ENCODE measurements at places on chromosomes 3 and 15.

DNA sequence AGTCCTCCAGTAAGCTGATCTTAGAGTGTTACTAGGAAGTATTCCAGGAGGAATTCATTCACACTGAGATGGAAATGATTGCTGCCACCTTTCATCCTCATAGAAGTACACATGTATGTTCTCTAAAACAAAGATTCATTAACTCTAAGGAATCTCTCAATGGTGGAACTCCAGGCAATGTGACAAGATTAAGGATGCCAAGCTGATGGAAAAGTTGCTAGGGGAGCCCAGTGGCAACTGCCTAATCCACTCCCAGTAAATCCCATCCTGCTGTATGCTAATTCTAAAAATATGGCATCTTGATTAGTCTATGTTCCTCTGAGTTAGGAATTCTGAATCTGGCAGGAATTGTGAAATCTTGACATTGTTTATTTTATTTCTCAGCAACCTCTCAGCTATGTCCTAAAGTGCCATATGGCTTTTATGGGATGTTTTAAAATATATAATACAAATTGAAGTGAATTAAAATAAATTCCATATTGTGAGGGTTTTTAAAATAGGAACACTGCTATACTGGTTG is 210.0 kb upstream of the TRIM42 start:
- no peak for DNase-seq

DNA sequence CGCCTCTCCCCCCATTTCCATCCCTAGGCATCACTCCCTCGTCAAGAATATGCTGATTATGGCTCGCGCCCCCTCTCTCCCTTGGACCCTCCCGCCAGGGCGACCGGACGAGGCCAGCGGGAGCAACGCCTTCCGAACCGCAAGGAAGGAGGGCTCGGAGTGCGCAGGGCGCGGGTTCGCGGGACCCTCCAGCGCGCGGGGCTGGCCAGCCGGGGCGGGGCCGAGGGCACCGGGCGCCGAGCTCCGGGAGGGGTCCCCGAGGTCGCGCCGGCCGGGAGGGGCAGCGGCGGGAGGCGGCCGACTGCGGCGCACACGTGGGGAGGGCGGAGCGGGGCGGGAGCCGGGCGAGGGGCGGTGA is 483 bp downstream of the EHD4 start:
- DNase-seq = no peak

GRCh38 chr3:79871656-79872055 is 103.9 kb upstream of the ROBO1 start:
- DNase-seq = no peak

DNA sequence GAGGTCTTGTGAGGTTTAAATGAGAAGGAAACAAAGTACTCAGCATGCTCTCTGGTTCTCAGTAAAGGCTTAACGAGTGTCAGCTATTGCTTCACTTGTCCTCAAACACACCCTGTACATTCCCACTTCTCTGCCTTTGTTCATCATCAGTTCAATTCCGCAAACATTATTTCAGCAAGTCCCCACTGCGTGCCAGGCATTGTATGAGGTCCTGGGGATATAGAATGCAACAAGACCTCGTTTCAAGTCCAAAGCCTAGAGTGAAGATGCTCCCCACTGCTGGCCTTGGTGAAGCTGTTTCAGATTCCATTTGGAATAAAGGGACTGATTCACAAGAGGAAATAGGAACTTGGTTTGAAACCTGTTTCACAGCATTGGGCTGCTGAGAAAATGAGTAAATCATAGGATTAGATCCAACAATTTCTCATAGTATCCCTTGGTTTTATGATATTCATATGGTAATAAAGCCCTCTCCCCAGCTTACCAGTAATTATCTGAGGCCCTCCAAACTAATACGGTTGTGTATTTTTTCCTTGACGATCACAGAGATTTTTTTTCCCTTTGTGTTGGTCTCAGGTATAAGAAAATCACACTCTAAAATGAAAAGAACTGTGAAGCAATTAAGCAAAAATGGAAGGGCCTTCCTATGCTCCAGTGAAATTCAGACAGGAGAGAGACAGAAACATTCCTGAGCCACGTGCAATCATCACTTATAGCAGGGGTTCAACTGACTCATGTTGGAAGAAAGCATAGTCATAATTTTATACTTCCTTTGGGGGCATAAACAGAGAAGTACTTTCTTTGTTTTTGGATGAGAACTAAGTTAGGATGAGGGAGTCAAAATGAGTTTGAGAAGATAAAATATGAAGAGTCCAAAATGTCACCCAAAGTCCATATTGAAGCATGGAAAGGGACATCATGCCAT is 258.6 kb downstream of the RORA start:
- no peak for DNase-seq
